Stimulated activated effector memory CD8-positive, alpha-beta T cell treated with anti-CD3 and anti-CD28 coated beads, Interleukin-12 subunit alpha, Interleukin-12 subunit beta, amount 100 ng/mL, for 72 hours (primary cell): ENCODE measurements at places on chromosomes 16 and 17.
A peak's percentile ranks its signal among the peaks of the same experiment; 100 is the strongest.

DNA sequence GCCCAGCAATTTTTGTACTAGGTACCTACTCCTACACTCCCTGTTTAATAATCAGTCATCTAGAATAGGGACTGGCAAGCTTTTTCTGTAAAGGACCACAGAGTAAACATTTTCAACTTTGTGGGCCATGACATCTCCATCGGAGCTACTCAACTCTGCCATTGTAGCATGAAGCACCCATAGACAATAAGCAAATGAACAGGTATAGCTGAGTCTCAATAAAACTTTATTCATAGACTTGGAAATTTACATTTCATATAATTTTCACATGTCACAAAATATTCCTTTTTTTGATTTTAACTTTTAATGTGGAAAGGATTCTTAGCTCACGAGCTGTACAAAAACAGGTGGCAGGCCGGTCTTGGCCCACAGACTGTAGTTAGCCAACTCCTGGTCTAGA lies 345.8 kb downstream of the SOX9 start:
- DNase-seq: no peak

GRCh38 chr16:30983289-30983889 lies 1.6 kb upstream of the HSD3B7 start:
- no peak for DNase-seq

DNA sequence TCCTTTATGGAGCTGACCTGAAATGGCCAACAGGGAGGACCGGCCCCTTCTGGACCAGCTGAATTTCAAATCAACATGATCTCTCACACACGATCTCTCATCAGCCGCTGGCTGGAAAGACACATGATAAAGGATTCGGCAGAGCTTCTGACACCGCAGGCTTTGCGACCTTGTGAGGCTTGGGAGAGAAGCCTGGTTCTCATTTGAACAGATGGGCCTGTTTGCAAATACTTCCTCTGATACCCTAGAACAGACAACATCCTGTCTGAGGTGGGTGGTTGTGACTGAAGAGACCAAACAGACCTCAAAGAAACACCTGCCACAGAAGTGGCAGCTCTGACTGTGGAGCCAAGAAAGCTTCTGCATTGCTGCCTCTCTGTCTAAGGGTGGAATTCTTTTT lies 77.9 kb upstream of the SDK2 start:
- DNase-seq: no peak

GRCh38 chr16:52498328-52499059 lies 48.4 kb downstream of the TOX3 start:
- DNase-seq: no peak

- no peak for DNase-seq
These were observed 124.7 kb upstream of the NOG start for GRCh38 chr17:56468840-56469239.

GRCh38 chr16:23597003-23597756 lies 1.1 kb upstream of the NDUFAB1 start:
- peak; percentile 3 for DNase-seq

DNA sequence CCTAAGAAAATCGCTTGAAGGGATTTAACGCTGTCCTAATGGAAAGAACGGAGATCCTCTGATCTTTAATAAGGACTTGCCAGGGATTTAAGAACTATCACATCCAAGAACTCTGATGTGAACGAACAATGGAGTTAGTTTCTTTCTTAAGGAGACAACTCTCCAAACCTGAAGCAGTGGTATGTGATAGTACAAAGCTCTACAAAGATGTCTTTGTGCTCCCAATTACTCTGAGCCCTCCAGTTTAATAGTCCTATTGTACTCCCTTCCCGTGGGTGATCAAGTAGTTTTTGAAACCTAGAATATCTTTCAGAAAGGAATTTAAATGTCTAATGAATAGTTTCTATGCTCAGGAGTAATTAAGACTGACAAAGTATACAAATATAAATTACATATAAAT lies 123.8 kb downstream of the FTO start:
- no peak for DNase-seq

DNA sequence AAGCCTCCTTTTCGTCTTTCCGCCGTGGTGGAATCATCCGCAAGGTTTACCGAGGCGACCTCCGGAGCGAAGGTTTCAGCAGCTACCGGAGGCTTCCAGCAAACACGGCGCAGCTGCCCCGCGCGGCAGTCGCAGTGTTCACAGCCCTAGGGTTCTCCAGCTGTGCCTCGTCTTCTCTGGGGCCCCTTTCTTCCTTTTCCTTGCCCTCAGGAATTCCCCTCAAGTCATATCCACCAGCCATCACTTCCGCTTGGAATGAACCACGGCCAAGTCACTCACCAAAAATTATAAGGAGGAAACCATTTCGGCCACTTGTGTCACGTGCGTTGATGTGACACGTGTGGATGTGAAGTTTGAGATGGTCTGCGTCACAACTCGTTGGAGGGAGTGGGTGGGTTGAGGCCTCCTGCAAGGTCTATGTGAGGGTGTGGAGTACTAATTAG lies 636 bp upstream of the ERN1 start:
- peak; percentile 42 for DNase-seq

DNA sequence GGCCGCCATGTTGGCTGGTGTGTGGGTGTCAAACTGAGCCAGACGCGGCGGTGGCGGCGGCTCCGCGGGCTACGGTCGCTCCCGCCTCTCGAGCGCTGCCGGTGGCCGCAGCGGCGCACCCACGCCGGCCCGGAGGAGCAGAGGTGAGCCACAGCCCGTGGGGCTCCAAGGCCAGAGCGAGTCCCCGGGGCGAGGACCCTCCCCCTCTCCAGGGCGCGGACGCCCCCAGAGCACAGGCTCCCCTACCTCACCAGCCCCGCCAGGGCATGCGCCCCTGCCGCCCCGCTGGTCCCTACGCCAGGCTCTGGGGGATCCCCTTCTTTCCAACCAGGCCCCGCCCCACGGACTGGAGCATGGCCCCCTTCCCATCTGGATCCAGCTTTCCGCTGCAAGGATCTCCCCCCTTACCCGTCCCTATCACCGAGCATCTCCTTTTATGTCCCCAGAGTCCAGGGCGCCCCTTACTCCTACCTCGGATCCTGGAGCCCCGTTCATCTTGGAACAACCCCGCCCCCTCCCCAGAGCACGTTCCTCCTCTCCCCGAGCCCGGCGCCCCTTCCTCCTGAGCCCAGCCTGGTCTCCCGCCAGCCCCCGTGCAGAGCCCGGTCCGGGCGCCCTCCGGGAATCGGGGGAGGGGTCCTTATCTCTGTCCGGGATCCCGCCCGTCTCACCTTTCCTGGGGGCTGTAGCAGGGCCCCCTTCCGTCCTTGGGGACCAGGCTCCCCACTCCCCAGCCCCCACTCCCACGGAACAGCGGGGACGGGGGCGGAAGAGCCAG lies 412 bp downstream of the EPN2 start:
- DNase-seq: peak; percentile 69

DNA sequence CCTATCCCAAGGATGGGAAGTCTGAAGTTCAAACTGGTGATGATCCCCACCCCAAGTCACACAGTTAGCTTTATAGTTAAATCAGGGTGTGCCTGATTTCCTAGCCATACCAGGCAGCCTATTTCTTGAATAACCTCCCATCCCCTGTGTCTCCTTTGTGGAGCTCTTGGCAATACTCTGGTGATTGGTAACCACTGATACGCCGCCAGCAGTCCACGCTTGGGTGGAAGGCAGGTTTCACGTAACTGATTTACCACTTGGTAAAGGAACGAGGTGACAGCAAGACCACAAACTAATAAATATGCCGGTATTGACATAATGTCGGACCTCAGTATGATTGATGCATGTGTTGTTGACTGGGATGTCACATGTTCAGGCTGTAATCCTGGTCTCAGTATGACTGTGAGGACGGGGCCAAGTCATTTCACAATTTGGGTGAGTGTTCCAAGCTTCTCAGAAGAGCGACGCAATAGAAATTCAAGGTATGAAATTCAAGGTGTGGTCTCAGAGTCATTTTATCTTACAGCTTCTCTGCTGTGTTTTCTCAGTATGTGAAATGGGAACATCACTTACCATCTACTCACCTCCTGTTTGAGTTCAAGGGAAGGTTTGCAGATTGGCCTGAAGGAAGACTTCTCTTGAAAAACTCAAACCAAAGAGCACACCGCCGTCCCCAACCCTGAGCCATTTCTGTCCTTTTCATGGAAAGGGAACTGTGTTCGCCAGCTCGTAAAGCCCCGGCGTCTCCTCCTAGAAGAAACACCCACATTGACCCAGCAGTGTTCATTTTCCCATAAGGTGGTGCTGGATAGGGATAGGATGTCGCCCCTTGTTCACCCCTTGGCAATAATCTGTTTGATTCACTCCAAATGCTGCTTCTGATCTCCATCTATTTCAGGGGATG lies 678.9 kb downstream of the WWOX start:
- DNase-seq: no peak

DNA sequence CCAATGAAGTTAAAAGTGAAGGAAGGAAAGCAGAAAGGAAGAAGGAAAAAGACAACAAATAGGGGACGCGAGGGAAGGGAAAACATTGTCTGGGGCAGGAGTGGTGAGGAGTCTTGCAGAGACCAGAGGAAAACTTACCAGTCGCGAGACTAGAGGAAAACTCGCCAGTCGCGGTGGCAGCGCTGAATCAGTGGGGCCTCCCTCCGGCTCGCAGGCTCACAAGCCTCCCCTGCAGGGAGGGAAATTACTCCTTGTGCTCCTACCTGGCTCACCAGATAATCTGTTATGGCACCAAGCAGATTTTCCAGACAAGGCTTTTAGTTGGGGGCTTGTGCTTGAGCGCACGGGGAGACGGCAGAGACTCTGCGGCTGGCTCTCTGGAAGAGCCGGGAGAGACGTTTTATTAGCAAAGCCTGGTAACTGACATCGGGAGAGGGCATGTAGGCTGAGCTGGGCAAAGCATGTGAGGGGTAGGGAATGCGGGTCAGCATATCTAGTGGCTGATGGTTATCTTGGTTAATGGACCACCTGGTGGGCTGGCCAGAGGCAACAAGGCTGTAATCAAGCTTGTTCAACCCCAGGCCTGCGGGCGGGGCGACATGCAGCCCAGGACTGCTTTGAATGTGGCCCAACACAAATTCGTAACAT lies 37.1 kb downstream of the LCMT1 start:
- no peak for DNase-seq

DNA sequence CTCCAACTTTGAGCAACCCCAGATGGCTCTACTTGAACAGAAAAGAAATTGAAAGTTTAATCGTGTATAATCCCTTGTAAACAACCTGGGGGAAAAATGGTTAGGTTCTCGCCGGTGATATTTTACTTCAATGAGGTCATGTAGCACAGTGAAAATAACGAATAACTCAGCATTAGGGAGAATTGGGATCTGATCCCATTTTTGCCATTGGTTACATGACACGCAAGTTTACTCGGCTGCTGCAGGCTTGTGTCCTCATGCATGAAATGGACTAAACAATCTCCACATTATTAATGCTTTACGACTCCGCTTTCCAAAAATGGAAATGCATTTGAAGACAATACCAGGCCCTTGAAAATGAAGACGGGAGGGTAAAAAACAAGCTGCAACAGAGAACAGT lies 45.5 kb upstream of the LRRC37A3 start:
- no peak for DNase-seq

DNA sequence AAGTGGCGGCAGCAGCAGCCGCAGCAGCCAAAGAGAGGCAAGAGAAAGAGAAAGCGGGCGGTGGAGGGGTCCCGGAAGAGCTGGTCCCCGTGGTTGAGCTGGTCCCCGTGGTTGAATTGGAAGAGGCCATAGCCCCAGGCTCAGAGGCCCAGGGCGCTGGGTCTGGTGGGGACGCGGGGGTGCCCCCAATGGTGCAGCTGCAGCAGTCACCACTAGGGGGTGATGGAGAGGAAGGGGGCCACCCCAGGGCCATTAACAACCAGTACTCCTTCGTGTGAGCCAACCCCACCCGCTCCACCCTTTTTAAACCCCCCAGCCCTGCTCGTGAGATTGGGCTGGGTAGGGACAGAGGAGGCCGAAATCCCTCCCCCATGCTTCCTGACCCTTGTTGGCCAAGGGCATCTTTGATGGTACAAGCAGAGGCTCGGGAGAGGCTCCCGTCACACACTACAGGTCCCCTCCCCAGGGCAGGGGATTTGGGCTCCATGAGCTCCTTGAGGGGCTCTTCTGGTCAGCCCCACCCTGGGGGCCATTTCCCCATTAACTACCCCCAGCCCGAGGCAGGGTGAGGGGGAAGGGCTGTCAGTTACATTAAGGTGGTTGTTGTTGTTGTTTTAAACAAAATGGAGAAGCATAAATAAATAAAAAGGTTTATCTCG lies 4.6 kb upstream of the ATP2A1 start:
- peak; percentile 64 for DNase-seq

- DNase-seq: no peak
These were observed 29.3 kb downstream of the GPR142 start for GRCh38 chr17:74396567-74396966.

DNA sequence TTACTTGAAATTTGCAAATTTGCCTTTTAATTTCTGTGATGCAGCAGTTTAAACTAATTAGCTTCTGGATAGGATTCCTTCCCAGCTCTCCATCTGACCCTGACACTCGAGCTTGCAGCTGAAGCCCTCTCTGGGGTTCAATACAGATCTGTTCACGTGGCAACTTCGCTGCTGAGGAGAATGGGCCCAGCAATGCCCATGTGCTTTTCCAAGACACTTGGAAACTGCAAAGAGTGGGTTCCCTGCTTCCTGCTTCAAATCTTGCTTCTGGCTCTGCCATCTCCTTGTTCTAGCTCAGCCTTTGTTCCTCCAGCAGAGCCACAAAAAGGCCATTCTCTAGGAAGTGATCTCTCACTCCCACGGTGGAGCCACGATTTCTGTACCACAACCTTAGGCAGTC lies 50.0 kb upstream of the IRX6 start:
- no peak for DNase-seq

GRCh38 chr17:76843703-76844484 lies 24.3 kb upstream of the MGAT5B start:
- no peak for DNase-seq
